ENCODE measurements at places on chromosomes 1 and 21.
A peak's percentile ranks its signal among the peaks of the same experiment; 100 is the strongest.

DNA sequence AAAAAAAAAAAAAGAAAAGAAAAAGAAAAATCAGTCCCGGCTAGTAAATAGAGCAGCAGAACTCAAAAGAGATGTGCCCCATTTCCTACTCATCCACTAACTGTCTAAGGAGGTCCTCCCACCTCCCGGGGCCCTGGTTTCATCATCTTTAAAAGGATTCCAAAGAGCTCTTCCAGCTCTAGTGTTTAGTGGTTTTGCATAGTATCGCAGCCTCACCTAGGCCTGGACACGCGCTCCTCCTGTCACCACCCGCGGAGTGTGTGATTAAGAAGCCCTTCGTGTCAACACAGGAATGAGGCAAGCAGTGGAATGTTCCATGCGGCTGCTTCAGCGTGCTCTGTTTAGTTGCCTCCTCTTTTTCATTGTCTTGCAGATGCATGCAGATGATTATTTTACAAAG, 49.0 kb downstream of the LBR start:
- no peak for DNase-seq

DNA sequence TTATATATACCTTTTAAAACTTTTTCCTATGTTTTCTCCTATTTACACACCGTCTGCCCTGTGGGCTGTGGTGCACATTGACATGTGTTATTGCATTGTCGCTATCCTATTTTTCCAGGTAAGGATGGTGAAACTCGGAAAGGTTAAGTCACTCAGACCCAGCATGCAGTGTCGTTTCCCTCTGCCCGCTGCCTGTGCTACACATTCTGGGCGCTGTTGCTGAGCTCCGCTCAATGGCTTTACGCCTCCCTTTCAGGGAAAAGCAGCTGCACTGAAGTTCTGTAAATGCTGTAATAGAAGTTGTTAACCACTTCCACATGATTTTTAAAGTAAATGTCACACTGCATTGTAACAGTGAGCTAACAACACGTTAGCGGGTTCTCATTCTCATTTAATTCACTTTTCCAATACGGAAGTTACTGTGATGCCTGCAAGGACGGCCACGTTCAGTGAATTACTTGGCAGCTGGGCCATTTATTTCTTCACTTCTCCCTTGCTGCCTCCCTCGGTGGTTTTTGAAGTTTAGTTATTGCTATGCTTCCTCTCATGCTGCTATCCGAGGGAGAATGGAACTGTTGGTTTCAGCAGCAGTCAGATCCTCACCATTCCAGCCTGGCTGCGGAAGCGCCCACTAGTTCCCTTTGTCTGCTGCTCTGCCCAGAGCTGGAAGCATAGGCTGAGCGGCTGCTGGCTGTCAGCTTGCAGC, 288.7 kb downstream of the SPATA17 start:
- no peak for DNase-seq

DNA sequence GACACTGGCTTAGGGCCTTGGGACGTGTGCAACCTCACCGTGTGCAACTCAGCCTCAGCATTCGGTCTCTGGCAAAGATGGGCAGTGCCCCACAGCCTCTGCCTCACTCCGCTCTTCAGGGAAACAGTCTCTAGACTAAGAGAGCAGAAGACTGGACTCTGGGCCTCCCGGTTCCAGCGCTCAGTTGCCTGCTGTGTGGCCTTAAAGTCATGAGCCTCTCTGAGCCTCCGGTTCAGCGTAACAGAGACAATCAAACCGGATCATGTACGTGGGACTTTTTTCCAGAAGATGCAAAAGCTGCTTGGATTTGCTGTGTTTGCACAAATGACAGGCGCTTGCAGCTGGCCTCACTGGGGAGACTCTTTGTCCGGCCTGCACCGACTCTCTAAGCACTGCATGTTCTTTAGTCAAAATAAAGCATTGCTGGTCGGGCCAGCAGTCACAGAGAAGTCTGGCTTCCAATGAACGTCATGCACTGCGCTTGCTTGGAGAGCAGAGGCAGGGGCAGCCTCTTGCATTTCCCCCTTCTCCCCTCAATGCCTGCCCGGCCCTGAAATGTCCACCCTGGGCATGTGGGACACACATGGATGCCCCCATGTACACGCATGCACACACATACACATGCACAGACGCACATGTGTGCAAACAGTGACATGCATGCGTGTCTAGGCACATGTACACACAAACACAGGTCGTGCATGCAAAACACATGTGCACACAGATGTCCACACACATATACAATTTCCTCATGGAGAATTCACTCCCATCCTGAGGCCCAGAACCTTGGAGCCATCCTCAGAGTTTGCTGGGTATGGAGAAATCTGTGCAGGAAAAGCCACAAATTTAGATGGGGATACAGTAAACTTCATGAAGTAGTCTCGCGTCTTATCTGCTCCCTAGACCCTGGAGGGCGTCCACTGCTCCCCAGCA, 152.4 kb downstream of the PRDM16 start:
- DNase-seq = no peak

DNA sequence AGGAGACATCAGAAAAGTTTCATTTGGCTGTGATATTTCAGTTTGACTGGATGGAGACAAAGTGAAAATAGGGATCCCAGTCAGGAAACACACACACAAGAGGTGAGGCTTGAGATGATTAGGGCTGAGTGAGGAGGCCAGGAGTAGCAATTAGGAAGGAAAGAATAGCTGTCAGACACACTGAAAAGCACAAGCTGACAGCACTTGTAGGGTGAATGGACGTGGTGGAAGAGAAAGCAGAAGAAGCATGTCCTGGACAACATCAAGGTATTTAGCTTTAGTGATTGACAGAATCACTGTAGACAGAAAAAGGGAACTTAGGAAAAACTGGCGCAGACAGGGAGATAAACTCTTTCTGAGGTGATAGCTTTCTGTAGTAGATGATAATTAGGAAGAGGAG, 347.7 kb downstream of the TGFB2 start:
- no peak for DNase-seq

DNA sequence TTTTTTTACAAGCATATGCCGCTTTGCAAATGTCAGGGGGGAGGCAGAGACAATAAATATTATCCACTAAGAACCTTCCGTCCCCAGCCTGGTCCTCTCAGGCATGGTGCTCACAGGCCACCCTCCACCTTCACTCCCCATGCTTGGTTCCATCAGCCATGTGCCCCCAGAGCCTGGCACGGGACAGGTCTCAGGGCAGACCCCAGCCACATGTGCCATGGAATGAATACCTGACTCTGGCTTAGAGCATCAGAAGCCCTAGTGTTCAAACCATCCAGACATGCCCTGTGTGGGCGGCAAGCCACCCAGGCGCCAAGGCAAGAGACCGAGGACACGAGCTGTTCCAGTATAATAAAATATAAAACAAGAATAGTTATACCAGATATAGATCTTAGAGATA, 5.4 kb downstream of the LSS start:
- no peak for DNase-seq

GRCh38 chr1:19762175-19762779, 37.4 kb downstream of the TMCO4 start:
- peak; percentile 34 for DNase-seq

- peak; percentile 68 for DNase-seq
Measured at GRCh38 chr1:36988741-36989193, 45.5 kb downstream of the GRIK3 start.

GRCh38 chr1:242034392-242034791, 35.5 kb upstream of the MAP1LC3C start:
- no peak for DNase-seq

GRCh38 chr1:248621770-248622169, 13.1 kb downstream of the OR2T11 start:
- no peak for DNase-seq

DNA sequence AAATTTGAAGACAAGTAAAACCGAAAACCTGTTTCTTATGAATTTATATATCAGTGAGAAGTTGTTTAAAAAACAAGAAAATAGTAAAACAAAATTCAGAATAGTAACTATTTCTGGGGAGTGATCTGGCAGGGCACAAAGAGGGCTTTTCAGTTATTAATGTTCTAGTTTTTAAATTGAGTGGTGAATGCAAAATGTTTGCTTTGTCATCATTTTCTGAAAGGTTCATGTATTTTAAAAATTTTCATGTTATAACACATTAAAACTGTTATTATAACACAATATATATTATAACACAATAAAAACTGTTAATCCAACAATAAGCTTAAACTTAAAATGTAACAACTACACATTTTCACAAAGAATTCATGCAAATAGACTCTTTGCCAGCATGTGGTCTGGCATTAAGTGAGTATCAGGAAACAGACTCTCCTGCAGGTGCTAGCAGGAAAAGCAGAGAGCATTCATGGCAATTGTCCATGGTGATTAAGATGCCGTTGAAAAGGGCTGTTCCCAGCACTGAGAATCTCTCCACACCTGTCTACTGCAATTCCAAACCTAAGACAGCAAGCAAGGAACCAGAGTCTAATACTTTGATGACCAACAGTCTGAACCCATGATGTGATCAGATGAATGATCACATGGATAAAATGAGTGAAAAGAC, 204.9 kb downstream of the TBX15 start:
- peak; percentile 72 for DNase-seq

DNA sequence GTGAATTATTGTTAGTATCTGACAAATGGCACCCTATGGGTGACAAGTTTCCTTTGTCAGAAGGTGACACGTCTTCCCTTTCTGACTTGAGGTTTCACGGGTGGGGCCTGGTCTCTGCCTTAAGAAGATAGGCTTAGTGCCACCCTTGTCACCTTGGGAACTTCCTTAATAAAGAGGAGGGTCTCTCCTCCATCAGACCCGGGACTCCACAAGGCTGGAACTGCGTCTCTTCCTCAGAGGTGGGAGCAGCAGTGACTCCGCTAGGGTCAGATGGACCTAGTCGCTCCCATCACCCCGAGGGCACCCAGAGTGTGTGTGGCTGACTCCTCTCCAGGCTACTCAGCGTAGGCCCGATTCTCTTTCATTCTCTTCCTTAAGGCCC, 774 bp upstream of the WDTC1 start:
- no peak for DNase-seq

- DNase-seq = no peak
Measured at GRCh38 chr21:35921471-35921870, 138.9 kb downstream of the SETD4 start.

DNA sequence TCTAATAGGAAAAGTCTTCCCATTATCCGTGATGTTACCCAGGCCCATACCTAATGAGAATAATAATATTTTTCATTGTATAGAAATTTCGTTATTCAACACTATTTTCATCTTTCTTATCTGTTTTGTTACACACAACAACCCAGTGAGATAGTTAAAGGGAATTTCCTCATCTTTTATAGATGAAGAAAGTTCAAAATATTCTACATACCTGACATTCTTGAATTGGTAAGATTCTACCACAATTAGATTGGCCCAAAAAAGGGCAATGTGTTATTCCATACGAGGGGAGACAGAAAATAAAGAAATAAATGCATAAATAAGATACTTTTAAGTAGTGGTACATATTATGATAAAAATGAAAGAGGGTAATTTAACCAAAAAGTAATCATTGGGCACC, 405.5 kb upstream of the ADAMTS5 start:
- no peak for DNase-seq

- no peak for DNase-seq
Measured at GRCh38 chr1:26164036-26164860, 4.5 kb downstream of the C1orf232 start.

- peak; percentile 59 for DNase-seq
Measured at GRCh38 chr1:168135921-168136708, 615 bp downstream of the GPR161 start.

DNA sequence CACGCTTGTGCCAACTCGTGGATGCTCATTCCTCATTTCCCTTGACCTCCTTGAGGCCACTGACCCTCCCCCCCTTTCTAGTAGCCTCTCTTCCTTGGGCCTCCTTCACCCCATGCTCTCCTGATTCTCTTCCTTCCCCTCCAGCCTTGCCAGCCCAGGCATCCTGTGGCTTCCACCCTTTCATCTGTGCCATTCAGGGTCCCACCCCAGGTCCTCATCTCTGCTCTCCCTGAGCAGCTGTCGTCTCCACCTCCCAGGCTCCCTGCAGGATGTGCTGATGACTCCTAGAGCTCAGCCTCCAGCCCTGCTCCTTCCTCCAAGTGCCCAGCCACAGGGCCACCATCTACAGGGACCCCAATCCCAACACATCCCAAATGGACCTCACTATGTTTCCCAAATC, 197.4 kb downstream of the GRIK3 start:
- DNase-seq = no peak

- no peak for DNase-seq
Measured at GRCh38 chr1:147664206-147664605, 6.1 kb downstream of the ACP6 start.

DNA sequence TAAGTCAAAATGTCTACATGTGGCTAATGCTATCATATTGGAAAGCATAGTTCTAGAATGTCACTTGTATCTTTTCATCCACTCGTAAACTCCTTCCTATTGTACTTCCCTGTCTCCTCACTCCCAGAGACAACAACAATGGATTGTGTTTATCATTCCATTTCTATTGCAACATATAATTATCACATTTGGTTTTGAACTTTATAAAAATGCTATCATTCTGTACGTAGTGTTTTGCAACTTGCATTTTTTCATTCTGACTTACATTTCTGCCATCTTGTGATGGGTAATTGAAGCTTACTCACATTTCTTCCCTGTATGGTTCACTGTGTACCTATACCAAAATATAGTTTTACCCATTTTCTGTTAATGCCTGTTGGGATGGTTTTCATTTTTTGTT, 14.5 kb upstream of the CSF3R start:
- DNase-seq = no peak

DNA sequence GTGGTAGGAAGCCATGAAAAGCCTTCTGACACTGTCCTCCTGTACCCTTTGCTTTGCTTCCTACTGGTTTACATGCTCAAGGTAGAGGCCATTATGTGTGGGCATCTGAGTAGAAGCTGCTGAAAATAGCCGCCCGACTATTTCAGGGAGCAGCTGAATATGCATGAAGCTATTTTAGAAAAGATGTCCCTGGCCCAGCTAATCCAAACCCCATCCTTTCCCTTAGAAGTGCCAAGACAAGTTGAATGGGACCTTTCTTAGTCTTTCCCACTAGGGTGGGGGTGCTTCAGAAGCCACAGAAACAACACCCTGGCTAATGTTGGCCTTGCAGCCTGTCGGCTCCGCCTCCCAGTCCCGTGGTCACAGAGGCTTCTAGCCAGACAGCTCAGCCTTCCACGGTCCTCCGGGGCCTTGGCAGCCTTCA, 205.1 kb upstream of the EDN2 start:
- DNase-seq = no peak

- DNase-seq = no peak
Measured at GRCh38 chr1:89973471-89974127, 21.3 kb upstream of the ZNF326 start.

- DNase-seq = no peak
Measured at GRCh38 chr1:52334906-52335528, 31.0 kb downstream of the CC2D1B start.

DNA sequence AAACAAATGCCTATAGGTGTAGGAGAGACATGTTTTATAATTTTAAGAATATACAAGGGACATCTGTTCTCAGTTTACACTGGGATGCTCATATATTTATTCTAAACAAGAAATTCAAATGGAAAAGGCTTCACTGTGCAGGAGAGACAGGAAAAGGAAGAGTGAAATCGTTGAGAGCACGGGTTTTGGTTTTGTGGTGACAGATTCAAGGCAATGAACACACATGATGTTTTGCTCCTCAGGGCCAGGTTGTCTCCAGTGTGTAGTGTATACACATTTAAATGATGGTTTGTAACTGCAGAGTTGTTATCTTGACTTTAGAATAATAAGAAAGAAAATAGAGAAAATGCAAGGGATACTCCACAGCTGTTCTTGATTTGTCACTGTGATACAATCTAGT, 73.7 kb downstream of the S1PR1 start:
- no peak for DNase-seq

GRCh38 chr21:38306433-38307141, 49.8 kb downstream of the KCNJ15 start:
- no peak for DNase-seq
